ENCODE measurements at places on chromosomes 5 and 9. TPM values are rescaled to one million over a fixed set of nuclear protein-coding genes. Genes with fewer than 3 reads are reported as not detected.

- DNase-seq = no peak
Observed at GRCh38 chr5:89972901-89973300, 436.7 kb downstream of the CETN3 start.

The WNK2 gene
- total RNA-seq = 1.0 TPM

- no peak for DNase-seq
Observed at GRCh38 chr5:13972029-13972428, 27.5 kb upstream of the DNAH5 start.

GRCh38 chr9:93361995-93362394, 89.5 kb upstream of the FAM120A start:
- no peak for DNase-seq

DNA sequence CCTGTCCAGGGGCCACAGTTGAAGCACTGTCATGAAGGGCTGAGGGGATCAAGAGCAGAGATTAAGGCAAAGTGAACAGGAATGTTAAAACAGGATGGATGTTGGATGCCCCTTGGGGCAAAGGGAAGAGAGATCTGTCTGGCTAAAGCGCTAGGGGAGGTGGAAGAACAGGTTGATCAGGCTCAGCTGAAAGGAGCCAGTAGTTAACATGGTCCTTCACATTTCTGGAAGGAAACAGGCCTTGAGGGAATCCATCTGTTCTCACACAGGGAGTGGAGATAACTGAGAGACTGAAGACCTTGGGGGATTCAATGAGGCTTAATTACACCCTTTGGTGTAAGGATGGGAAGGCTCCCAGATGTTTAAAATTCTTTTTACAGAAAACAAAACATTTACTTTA, 5.8 kb downstream of the HAPLN1 start:
- DNase-seq = no peak

- DNase-seq = no peak
Observed at GRCh38 chr5:1298067-1298551, 3.2 kb upstream of the TERT start.

The OTULINL gene
- total RNA-seq = 4.3 TPM

GRCh38 chr9:36748322-36748899, 175.7 kb downstream of the MELK start:
- DNase-seq = no peak

DNA sequence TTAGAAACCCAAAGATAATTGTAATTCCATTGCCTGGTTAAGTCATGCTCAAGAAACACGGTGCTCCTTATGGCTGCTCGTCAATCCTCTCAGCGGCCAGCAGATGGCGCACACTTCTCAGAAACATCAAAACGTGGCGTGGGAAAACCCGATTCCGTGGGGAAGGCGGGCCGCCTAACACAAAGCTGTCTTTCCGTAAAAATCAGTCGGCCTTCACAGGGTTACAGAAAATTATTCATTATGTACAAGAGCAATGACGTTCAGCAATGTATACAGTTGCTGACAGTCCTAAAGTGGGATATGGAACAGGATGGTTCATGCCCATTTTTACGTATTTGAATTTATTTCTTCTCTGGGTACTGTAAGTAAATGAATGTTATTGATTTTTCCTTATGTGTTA, 83.5 kb downstream of the PDE4D start:
- no peak for DNase-seq

DNA sequence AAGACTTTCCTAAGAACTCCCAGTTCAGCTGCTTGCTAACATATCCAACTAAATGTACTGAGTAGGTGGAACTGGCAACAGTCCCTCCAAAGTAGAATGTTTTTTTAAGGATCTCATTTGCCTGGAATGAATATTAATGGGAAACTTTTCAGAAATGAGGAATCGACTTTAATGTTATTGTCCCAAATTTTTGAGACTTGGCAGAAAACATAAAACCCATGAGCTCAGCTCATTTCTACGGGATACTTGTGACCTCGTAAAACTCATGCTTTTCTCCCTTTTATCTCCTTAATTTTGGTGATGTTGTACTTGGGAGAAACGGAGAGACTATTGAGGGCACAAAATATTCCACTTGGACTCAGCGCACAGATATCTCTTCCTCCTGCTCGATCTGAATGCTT, 296.8 kb downstream of the EBF1 start:
- no peak for DNase-seq

Data from epithelial cell of proximal tubule (primary cell).